ENCODE measurements at places on chromosomes 1 and 21.

DNA sequence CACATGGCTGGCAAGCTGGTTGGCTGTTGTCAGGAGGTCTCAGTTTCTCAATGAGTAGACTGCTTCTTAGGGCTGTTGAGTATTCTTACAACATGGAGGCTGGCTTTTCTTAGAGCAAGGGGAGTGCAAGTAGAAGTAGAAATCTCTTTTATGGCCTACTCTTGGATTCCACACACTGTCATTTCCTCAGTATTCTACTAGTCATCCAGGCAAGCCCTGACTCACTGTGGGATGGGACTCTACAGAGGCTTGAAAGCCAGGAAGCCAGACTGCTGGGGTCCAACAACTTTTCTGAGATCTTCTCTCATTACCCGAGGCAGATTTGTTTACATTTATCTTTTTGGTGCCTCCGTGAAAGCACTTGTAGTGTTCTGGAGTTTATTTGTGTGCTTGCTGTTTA is 196.2 kb upstream of the APP start:
- DNase-seq = no peak

GRCh38 chr1:22332424-22332717 is 119.3 kb upstream of the ZBTB40 start:
- no peak for DNase-seq

DNA sequence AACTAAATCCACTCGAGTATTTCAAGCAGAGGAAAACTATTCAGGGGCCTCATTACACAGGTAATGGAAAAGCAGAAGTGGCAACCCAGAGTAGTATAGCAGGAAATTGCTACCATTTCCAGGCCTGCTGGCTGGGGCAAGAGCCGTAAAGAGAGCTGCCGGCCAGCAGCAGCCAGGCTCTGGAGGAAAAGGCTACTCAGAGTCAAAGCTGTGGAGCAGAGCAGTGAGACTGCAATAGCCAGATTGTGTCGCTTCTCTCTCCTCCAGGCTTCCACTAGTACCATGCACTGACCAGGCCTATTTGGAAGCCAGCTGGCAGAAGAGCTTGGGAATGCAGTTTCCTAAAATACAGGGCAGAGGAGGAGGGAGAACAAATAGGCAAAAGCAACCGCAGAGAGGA is 155.5 kb downstream of the OMA1 start:
- no peak for DNase-seq

DNA sequence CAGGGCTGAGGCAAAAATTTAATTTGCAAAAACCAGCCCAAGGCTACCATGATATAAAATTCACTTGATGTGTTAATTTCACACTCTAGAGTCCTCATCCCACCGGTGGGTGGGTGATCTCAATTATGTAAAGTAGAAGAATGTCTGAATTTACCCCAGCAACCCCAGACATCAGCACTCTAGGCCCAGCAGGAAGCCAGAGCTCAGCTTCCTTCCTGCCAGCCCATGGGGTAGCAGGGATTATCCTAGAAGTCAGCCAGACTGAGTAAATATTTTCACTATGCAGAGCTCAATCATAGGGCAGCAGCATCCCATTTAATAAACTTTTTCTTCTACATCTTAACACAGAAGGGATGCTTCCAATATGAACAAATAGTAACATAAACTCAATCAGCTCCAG is 71.0 kb downstream of the SIPA1L2 start:
- DNase-seq = no peak

GRCh38 chr1:200654660-200655059 is 15.0 kb downstream of the DDX59 start:
- DNase-seq = no peak

DNA sequence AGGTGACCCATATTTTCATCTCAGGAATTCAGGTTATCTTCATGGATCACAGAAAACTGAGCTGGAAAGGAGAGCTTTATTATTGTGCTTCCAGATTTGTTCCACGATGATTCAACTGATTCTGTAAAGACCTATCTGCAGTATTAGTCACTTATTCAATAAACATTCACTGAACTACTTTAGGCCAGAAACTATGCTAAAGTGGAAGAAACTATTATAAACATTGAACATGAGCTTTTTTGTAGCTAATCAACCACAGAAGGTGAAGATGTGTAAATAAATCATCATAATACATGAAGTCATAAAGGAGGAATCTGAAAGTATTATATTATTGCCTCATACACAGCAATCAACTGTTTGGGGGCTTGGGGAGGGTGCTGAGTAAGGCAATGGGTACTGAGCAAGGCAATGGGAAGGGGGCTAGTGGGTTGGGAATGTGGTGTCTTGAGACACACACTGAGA is 30.6 kb upstream of the EXO1 start:
- DNase-seq = no peak

DNA sequence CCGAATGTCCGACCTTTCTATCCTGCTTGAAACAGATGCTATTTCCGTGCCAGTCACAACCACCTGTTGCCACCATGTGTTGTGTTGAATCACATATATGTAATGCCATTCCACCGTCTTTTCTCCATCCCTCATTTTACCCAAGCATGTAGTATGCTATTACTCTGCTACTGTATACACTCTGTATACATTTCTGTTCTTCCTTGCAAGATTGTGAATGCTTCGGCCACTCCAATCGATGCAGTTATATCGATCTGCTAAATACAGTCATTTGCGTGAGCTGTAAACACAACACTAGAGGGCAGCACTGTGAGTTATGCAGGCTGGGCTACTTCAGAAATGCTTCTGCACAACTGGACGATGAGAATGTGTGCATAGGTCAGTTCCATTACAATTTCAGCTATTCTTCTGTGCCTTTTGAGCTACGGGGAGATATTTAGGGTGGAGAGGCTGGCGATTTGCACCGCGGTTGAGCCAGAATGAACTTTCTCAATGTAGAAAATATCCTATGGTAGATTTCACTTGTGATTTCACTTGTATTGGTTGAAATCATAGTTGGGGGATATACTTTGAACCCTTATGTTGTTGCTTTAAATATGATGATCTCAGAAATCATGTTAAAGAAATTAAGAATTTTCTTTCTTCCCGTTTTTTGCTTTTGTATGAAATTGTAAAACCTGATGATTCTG is 289.8 kb downstream of the NTNG1 start:
- DNase-seq = peak; percentile 54

GRCh38 chr1:213997038-213997771 is 9.4 kb downstream of the PROX1 start:
- DNase-seq = no peak

- no peak for DNase-seq
These were observed 1.0 kb upstream of the MCOLN2 start for GRCh38 chr1:84997667-84998600.

DNA sequence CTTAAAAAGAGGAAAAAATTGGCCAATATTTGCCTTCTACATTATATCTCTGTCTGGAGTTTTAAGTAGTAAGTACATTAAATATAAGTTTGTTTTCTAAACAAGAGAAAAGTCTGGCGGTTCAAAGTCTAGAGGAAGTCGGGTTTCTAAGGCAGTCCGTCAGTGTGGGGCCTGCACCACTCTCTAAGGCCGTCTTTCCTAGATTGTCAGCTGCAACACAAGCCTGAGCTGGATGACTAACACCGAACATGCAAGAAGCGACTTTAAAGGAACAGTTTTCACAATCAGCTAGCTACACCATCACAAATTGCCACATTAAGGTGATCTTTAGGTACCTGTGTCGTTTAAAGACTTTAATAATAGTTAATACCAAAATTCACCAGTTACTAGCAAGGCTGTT is 19.6 kb downstream of the CCSAP start:
- DNase-seq = no peak

DNA sequence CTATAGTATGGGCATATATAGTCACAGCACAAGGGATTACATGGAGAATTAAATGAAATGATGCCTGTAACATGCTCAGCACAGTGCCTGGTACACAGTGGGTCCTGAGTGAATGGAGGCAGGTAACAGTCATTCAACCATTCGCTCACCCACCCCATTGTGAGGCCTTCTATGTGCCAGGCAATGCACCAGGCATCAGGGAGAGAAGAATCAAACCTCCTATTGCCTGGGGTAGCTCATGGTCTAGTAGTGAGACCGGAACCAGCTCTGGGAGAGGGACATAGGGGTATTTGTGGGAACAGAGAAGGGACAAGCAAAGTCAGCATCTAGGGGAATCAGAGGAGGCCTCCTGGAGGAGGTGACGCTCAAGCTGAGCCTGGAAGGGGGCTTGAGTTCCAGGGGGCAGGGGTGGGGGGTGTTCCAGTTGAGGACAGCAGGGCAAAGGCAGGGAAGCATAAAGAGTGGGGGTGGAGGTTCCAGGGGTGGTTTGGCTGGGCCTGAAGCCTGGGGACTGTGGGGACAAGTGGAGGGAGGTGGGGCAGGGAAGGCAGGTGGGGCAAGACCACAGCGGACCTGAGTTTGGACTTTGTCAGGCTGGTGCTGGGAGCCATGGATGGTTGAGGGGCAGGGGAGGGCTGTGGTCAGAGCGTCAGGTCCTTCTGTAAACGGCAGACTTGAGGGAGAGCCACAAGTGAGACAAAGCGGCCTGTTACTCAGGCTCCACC is 591.6 kb downstream of the PTPRU start:
- DNase-seq = no peak

DNA sequence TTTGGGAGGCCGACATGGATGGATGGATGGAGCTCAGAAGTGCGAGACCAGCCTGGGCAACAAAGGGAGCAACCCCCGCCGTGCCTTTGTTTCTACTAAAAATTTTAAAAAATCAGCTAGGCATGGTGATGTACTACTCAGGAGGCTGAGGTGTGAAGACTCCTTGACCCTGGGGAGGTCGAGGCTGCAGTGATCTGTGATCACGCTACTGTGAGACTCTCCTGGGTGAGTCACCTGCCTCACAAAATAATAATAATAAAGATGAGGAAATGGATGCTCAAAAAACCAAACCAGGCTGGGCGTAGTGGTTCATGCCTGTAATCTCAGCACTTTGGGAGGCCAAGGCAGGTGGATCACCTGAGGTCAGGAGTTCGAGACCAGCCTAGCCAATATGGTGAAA is 19.2 kb downstream of the DSTYK start:
- no peak for DNase-seq

DNA sequence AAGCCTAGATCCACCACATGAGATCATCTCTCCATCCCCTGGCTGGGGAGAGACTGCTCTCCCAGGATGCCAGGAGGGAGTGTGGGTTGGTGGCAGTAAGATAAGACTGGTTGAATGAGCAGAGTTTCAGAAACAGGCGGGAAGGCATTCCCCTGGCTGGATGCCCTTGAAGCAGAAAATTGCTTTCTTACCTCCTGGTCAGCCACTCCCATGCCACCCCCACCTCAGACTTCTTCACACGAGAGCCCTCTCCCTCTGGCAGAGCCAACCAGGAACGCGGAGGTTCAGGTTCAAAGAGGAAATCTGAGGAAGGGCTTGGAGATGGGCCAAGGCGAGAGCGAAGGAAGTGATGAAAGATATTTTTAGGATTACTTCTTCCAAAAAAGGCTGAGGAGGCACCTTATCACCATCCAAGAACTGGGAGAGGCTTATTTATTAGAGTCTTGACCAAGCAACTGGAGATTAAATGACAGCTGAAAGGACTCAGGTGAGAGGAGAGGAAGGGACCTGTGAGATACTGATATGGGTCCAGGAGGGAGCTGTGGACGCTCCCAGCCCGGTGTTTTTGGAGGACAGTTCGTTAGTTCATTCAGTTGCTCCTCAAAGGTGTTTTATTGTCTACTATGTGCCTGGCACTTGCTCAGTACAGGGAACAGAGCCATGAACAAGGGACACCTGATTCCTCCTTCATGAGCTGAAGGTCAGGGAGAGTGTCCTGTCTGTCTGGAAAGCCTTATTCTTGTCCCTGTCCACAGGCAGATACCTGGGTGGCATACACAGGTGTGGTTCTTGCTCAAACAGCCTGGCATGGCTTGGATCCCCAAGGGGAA is 18.9 kb upstream of the SLC26A9 start:
- DNase-seq = no peak

DNA sequence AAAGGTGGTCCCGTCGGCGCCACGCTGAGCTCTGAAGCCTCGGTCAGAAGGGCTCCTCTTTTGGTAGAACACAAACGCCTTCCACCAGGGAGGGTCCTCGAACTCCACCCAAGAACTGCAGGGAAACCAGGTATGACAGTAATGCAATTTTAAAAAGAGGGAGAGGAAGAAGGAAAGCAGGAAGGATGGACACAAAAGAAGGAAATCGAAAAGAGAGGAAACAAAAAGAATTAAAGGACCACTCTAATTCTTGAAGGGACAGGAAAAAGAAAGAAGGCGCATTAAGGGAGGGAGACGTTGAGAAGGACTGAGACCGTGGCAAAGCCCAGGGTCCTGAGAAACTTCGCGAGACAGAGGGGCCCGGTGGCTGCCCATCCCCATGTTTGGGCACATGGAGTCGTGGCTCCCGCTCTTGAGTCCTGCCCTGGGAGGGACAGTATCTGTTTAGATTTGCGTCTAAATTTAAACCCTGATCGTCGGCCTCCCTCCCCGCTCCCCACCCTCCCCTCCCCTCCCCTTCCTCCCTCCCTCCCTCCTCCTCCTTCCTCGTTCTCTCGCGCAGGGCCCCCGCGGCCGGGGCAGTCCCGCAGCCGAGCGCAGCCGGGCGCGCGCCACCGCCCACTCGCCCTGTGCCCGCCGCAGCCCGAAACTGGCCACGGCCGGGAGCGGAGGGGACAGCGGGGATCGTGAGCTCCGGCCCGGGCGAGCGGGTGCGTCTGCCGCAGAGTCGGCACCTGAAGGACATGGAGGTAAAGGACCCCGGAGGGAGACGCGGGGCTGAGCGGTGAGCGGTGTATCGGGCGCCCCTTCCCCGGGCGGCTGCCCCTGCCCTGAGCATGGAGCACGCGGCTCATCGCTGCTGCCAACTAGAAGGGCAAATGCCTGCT is at the start of gene RCSD1:
Gene RCSD1 (plus strand): TSS at position 552 of the 887 bp plus-strand sequence. CDS start 192 bp downstream, at position 744.
- DNase-seq = peak; percentile 62

DNA sequence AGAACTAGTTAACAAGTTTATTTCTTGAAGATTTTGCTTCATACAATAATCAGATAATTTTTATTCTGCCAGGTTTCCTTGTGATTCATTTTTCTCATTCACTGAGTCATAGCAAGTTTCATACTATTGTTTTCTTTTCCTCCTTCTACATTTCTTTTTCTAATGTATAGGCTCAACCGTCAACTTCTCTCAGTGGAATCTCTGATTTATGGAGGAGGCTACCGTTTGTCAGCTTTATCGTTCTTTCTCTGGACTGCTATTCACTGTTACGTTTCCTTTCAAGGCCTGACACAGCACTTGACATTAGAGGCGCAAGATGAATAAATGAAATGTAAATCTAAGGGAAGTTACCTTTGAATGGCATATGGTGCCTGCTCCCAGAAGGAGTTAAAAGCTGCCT is 284.3 kb upstream of the NR5A2 start:
- DNase-seq = no peak

- no peak for DNase-seq
These were observed 20.1 kb downstream of the CASZ1 start for GRCh38 chr1:10776190-10776905.

DNA sequence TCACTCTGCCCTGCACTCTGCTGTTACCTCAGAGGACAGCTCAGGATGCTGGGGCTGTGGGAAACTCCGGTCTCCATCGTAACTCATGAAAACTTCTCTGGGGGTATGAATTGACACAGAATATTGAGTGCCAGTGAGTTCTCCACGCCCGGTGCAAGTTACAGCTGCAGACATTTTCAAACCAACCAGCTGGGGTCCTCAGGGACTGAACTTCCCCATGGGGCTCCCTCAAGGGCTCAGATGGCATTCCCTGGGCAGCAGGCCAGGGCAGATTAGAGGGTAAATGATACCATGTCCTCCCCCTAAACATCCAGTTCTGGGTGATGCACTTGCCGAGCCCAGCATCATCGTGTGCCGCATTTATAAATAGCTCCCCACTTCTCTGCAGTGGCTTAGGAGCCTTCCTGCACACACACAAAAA is 27.8 kb upstream of the CCSAP start:
- no peak for DNase-seq
